Tibial nerve (tissue), 4 donors: ENCODE measurements at places on chromosomes 11 and 22.

GRCh38 chr11:57269571-57270021, 32.5 kb upstream of the APLNR start:
- no peak for DNase-seq

- DNase-seq, result no peak
These were observed 14.4 kb upstream of the FXYD2 start for GRCh38 chr11:117838901-117839300.

DNA sequence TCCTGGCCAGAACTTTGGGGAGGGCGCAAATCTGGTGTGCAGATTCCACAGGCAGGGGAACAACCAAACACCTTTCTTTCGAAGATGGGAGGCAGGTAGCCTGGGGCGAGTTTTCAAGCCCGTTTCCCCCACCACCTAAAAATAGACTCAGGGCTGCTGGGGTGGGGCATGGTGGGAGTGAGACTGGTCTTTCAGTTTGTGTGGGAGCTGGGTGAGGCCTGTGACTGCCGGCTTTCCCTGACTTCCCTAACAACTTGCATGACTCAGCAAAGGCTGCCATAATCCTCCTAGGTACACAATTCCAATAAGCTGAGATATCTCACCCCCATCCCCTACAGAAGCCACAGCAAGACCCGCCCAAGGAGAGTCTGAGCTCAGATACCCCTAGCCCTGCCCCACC, 4.3 kb upstream of the OR5B12 start:
- DNase-seq, result no peak

DNA sequence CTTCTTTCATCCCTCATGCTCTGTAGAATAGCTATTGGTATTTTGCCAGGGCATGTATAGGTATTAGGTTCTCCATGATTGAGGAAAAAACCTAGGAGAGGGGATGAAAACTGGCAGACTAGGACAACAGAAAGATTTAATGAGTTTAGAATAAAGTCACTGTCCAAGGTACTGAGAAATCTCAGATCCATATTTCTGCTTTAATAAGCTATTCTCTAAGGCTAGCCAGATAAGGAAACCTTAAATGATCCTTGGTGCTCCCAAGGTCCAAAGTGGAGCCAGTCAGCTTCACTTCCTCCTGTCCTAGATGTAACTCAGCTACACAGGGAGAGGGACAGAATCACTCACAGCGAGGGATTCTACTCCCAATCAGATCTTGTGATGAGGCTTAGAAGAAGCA, 13.7 kb upstream of the CSNK2A3 start:
- DNase-seq, result no peak
